ENCODE measurements at places on chromosomes 1 and 21.

DNA sequence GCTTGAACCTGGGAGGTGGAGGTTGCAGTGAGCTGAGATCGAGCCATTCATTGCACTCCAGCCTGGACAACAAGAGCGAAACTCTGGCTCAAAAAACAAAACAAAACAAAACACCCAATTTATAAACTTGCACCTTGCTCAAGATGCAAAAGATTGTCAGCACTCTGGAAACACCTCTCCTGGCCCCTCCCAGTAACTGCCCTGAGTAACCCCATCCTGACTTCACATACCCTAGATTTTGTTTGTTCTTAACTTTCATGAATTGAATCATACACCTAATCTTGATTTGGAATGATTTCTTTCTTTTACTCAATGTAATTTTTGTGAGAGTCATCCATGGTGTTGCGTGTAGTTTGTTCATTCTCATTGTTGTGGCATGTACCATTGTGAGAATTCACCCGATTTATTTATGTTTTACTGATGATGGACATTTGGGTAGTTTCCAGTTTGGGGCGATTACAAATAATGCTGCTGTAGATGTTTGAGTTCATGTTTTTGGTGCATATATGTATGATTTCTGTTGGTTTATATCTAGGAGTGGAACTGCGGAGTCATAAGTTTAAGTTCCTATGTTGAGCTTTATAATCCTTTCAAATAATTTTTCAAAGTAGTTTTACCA, 10.4 kb downstream of the NECAP2 start:
- DNase-seq, result no peak

GRCh38 chr1:156160000-156160742, 6.8 kb downstream of the SEMA4A start:
- DNase-seq, result no peak

DNA sequence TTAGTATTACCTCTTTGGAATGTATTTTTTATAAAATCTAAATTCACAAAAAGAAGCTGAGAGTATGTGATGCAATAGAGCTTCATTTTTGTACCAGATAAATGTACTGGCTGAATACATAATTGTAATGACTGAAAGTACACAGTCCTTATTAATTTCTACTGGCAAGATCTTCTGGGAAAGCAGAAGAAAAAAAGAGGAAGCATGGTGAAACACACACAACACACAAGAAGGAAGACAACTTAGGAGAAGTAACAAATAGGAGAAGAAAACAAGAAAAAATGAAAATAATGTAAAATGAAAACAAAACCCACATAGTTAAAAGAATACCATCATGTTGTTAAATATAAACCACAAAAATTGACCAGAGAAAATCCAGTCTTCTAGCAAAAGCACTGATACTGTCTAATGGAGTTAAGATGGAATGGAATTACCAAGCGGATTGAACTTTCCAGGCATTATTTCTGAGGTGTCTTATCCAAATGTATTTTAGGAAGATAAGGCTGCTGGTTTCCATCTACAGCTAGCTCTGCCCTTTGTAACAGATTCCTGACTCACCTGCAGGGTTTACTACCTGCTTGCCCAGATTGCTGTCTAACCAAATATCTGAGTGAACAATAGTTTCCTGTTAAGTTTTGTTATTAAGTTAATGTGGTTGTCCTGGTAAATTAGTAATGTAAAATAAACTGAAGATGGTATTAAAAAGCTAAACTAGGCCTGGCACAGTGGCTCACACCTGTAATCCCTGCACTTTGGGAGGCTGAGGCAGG, 4.5 kb upstream of the COP1 start:
- no peak for DNase-seq

GRCh38 chr21:46020581-46020980, 39.0 kb downstream of the COL6A1 start:
- no peak for DNase-seq

GRCh38 chr1:228544921-228545591, 57.9 kb downstream of the RNF187 start:
- DNase-seq, result no peak

DNA sequence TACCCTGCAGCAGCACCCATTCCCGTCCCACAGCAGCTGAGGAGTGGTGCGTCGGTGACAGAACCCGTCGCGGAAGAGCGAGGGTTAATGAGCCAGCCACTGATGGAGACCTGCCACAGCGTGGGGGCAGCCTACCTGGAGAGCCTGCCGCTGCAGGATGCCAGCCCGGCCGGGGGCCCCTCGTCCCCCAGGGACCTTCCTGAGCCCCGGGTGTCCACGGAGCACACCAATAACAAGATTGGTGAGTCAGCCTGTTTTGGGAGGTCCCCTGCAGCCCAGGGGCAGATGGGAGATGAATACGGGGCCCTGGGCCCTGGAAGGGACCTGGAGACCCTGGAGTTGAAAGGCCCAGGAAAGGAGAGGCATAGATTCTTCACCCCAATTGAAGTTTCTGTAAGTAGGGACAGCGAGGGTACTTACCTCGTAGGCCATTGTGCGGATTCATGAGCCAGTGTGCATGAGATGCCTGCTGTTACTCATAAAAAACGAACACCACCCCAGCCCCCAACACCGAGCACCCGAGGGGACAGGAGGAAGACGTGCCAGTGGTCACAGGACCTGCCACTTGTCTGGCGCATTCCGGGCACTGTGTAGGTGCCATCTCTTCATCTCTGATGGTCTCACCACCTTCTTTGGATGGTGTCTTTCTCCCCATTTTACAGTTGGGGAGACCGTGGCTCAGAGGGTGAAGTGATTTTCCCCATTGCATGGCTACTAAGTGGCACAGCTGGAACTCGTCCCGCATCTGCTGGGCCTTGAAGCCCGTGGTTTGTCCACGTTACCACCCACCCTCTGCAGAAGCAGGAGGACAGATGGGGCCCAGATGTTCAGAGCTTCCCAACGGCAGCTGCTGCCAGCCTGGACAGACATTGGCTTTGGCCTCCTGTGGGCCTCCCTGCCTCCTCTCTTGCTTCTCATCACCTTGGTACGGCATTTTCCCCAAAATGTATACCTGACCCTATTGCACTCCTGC, 28.3 kb upstream of the TNFRSF1B start:
- no peak for DNase-seq
